ENCODE measurements at places on chromosomes 5 and 9.
A peak's percentile ranks its signal among the peaks of the same experiment; 100 is the strongest.

DNA sequence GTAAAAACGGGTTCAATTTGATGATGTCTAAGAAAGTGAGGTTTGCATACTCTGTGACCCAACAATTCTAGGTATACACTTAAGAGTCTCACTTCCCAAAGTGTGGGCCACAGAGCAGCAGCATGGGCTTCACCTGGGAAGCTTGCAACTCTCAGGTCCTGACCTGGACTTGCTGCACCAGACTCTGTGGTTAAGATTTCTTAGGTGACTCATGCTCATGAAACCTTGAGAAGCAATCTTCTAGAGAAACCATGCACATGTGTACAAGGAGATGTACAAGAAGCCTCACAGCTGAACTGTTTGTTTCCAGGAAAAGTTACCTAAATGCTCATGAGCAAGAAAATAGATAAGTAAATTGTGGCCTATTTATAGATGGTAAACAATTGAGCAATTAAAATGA is 30.0 kb downstream of the DNAJC21 start:
- DNase-seq, result no peak

- DNase-seq, result no peak
Measured at GRCh38 chr5:119651486-119651885, 22.1 kb downstream of the FAM170A start.

DNA sequence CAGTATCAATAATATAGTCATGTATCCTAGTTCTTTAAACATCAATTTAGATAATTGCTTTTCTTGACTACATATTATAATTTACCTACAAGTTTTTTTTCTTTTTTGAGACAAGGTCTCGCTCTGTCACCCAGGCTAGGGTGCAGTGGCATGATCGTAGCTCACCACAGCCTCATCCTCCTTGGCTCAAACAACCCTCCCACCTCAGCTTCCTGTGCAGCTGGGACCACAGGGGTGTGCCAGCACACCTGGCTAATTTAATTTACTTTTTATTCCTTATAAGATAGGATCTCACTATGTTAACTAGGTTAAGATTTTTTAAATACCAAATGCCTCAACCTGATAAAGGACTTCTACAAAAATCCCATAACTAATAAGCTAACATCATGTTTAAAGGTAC is 21.1 kb downstream of the UIMC1 start:
- no peak for DNase-seq

GRCh38 chr9:111622626-111623025 is 8.5 kb upstream of the DNAJC25 start:
- DNase-seq, result no peak

- no peak for DNase-seq
Measured at GRCh38 chr9:693201-694091, 148.1 kb upstream of the DMRT1 start.

DNA sequence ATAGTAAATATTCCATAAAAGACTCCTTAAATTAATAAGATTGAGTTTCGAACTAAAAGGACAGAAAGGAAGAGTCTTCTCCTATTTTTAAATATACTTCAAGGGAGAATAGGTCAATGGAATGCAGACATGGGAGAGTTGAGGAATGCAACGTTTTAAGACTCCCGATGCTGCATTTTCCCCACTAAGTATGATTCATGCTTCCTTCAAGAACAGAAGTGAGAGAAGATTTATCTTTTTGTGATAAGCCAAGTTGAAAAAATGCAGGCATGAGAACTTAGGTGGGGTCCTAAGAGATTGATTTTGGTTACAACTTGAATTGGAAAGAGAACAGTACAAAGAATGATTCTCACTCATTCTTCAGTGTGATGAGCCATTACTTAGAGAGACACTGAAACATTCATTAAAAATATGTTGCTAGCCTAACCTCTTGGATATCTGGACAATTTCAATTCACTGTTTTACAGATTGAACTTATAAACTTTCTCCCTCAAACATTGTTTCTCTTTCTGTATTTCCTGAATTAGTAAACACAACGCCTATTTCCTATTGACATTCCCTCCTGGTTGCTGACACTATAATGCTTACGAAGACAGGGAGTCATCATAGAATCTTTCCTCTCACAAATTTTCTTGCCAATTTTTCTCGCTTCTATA is 1666.1 kb upstream of the WWC1 start:
- no peak for DNase-seq

DNA sequence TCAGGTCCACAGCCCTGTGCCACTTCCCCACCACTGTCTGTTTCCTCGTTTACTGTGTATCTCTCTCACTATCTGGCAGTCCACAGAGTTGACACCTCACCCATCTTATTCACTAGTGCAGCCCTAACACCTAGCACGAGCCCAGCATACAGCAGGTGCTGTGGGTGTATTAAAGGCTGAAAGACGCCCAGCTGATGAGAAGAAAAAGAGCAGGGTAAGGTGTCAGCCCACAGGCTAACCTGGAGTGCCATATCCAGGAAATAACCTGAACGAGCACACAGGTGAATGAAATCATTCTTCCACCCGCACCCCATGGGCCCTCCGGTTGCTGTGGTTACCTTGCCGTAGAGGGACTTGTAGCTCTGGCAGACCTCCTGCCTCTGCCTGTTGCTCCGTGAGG is 18.6 kb downstream of the ANXA6 start:
- DNase-seq, result no peak

GRCh38 chr5:102863764-102864560 is 108.9 kb downstream of the PAM start:
- no peak for DNase-seq

GRCh38 chr5:159642379-159642778 is 273.9 kb upstream of the ADRA1B start:
- no peak for DNase-seq

DNA sequence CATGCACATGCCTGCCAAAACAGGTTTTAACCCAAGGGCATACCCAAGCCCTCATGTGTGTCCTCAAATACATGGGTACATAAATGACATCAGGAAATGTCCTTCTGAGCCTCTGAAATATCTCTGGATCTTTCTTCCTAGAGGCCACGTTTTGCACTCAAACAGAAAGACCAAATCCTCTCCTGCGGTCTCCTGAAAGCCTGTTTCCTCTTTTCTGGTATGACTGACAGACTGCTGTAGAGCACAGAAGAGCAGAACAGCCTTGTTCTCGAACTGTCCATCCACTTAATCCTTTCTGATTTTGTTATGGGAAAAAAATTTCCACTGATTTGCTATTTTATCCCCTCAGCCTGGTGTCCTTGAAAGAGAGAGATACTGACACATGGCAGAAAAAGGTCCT is 107.2 kb downstream of the ASTN2 start:
- no peak for DNase-seq

GRCh38 chr9:131997779-131998178 is 81.9 kb downstream of the MED27 start:
- DNase-seq, result no peak

DNA sequence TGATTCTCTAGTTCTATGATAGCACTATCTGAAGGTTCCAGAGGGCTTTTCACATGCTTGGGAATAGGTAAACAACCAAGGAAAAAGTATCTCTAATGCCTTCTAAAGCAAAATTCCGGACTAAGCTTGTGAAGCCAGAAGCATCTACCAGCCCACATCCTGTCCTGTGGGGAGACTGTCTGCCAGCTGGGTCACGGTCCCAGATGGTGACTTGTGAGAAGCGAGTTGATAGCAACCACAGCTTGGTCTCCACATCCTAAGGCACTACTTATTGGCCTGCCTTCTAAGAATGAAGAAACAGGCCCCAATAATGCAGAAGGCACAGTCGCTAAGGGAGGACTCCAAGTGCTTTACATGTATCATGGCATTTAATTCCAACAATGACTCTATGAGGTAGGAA is 184.1 kb upstream of the ADRA1B start:
- DNase-seq, result no peak

- no peak for DNase-seq
Measured at GRCh38 chr5:79716839-79717238, 27.2 kb downstream of the CMYA5 start.

- DNase-seq, result no peak
Measured at GRCh38 chr5:62680121-62680520, 101.5 kb downstream of the LRRC70 start.

DNA sequence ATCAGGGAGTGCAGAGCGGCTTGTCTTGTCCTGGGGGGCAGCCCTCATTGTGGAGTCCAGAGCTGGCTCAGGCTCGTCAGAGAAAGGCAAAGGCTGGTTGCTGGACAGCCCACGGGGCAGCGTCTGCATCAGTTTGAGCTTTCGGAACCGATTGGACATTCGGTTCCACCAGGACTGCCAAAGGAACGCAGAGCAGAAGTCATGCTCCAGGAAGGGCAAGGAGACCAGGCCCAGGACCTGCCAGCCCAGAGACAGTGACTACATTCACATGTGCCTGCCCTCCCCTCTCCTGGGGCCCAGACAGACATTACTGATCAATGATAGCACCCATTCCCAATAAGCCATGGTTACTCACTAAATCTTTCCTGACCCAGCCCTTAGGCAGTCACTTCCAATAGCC is 18.1 kb downstream of the ANKS6 start:
- DNase-seq, result peak; percentile 62

GRCh38 chr5:159257007-159257406 is 6.1 kb upstream of the UBLCP1 start:
- no peak for DNase-seq

DNA sequence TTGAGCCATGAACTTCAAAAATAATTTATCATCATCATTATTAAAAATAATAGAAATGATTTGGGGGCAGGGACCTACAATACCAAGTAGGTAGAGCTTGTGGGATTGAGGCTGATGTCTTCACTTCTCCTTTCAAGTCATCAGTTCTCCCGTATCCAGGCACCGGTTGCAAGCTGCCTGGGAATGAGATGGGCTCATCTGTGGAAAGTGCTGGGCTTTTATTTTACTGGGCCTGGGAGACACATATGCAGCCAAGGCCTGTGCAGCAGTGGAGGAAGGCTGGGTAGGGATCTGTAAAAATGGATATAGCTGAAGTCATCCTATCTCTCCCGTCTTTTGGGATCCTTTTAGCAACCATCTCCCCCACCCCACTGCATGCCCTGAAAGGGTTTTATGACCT is 284.1 kb upstream of the CLINT1 start:
- DNase-seq, result no peak

- DNase-seq, result no peak
Measured at GRCh38 chr5:150511578-150512367, 3.8 kb downstream of the NDST1 start.
